ENCODE measurements at places on chromosomes 1 and 21.

DNA sequence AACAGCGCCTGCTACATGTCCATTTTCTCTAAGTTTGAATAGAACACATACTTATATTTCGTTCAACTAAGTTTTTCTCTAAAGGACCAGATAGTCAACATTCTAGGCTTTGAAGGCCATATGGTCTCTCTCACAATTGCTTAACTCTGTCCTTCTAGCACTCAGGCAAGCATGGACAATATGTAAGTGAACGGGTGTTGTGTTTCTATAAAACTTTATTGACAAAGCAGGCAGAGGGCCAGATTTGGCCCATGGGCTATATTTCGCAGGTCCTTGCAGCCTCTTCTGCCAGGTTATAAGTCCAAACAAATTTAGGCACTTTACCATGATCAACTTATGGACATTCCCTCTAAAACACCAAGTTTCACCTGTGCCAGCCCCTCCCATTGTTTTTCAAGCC, 21.1 kb downstream of the KLHDC7A start:
- no peak for DNase-seq

- no peak for DNase-seq
These were observed 50.2 kb downstream of the PRDX6 start for GRCh38 chr1:173527151-173527826.

GRCh38 chr1:78355656-78356055, 135.1 kb upstream of the PTGFR start:
- no peak for DNase-seq

- no peak for DNase-seq
These were observed 29.0 kb upstream of the SLC19A2 start for GRCh38 chr1:169514566-169515270.

DNA sequence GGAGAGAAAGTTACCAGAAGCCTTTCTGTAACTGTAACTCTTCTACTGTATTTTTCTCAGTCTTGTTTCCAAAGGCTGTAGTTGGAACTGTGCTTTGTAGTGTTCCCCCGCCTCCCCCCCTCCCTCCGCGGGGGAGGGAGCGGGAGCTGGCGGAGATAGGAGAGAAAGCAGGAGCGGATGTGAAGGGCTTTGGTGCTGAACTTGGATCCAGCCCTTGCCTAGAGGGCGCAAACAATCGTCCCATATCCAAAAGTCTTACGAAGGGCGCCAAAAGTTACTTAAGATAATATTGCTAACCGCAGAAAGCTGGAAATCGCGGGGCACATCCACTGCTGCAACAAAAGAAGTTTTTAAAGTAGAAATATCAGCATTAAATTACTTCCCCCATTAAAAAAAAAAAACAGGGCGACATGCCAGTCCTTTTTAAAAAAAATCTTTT, 2.4 kb upstream of the NFIA start:
- peak; percentile 88 for DNase-seq

DNA sequence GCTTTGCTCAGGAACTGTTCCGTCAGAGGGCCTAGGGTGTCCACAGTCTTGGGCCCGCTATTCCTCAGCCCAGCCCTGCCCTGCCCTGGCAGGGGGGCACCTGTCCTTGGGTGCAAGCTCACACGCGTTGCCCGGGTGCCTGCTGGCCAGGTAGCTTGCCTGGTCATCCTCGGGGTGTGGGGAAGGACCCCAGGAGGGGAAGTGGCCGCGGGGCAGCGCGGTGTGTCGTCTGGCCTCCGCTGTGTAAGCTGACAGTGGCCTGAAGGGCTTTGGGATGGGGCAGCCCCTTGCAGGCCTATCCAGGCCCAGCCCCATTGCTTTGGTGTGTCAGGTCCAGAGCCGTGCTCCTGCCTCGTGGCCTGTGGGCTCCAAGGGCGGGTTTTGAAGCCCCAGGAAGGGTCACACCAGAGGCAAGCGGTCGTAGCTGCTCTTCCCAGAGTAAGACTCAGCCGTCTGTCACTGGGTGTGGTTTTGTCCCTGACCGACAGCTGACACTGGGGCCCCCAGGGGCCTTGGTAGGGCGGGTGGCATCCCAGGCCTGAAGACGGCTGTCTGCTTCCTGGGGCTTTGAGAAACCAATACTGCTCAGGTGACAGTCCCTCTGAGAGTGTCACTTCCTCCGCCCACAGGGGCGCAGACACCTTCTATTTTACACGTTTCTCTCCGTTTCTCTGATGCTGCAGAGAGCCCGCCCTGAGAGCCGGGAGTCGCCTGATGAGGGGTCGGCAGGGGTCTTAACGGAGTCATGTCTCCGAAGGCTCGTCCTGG, 72.1 kb downstream of the SKI start:
- DNase-seq, result no peak

DNA sequence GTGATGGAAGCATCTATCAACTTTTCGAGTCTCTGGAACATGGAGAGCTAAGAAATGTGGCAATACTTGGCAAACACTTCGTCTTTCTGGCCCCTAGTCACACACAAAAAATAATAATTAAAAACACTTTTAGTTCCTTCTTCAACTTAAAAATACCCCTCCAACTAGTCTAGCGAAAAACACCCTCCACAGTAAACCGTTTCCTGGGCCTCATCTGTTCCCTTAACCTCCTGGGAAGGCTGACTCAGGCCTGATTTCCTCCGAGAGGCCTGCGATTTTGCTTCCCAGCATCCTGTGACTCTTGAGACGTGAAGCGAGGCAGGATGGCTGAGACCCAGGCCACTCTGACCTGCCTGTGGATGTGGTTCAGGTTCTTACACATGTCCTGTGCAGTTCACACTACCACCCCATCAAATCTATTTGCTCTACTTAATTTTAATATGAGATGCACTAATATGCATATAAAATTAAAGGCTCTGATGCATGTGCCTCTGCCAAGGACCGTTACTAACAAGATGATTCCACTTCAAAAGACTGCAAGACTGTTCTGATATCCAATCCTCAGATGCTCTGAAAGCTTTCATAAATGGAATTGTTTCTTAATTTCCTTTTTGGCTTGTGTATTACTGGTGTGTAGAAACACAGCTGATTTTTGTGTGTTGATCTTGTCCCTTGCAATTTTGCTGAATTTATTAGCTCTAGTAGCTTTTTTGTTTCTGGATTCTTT, 3.5 kb downstream of the NAV1 start:
- no peak for DNase-seq

GRCh38 chr1:199319341-199319740, 680.5 kb downstream of the PTPRC start:
- DNase-seq, result no peak

- no peak for DNase-seq
These were observed 3.5 kb downstream of the KLHDC8A start for GRCh38 chr1:205353191-205353590.

- no peak for DNase-seq
These were observed 1.3 kb downstream of the INAVA start for GRCh38 chr1:200895801-200896530.

DNA sequence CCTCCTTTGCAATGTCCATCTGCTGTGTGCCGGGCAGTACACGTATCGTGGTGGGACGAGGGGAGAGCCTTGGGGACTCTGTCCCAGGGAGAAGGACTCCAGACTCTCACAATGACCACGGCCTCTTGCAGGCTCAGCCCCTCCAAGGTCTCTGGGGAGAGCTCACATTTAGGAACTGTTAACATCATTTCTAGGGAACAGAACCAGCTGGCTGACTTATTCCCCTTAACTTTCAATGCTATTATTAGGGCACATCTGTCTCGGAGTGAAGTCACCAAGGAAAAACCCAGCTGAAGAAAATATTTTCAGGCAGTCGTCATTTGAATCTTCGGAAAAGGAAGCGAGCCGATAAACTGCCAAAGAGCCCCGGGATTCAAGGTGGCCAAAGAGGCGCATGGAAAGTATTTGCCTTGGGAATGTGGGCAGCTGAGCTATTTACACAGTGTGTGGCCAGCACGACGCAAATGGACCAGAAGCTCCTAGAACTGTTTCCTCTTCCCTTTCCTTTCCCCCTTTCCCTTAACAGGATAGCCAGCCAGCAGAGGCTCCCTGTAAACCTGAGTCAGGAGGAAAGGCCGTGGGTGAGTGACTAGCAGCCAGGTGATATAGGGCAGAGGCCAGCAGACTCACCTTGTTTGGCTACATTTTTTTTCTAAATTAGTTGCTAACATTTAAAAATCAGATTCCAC, 74.5 kb downstream of the ITPKB start:
- DNase-seq, result no peak

- DNase-seq, result no peak
These were observed 44.3 kb downstream of the LHX9 start for GRCh38 chr1:197961449-197961848.
